GM13976 (cell line): ENCODE measurements at places on chromosomes 7 and 10.

DNA sequence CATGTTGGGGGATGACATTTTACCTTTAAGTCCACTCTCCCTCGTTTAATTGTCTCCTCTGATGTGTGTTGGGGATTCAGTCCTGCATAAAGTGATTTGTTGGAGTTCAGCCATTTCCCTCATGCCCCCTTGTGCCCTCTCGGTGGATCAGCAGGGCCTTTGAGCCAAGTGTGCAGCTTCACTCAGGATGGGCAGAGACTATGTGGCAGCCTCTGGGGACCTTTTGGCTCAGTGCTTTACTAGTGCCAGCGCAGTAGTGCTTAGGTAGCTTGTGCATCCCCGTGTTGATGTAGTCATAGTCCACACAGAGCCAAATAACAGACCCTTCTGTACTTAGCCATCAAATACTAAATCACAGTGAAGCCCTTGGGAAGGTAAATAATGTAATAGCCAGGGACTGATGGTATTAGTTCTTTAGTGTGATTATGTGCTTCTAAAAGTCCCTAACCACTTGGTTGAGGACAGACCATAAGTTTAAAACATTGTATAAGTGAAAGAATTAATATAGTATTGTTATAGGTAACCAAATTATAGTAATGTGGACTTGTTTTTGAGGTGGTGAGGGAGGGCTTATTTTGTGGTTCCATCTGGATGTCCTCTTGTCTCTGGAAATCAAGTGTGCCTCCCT is 11.4 kb downstream of the BUB3 start:
- DNase-seq: no peak

- no peak for DNase-seq
Measured at GRCh38 chr10:80502621-80503583, 34.8 kb upstream of the SH2D4B start.

DNA sequence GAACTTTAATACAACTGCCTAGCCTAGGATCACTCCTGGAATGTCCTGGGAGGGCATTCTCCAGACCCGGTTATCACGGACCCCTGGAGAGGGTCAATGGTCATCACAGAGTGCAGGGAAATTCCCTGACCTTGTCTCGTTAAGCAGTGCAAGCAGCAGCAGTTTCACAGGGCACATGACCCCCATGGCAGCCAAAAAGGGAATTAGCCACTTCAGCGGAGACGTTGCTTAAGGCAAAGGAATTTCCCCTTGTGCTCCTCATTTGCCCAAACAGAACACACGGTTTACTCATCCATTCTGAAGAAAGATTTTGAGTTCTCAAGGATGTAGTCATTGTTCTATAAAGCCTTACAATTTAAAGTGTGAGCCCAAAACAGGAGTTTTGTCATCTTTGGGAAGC is 260.3 kb downstream of the SNX13 start:
- no peak for DNase-seq

- DNase-seq: no peak
Measured at GRCh38 chr10:101485681-101486554, 102.1 kb downstream of the POLL start.

DNA sequence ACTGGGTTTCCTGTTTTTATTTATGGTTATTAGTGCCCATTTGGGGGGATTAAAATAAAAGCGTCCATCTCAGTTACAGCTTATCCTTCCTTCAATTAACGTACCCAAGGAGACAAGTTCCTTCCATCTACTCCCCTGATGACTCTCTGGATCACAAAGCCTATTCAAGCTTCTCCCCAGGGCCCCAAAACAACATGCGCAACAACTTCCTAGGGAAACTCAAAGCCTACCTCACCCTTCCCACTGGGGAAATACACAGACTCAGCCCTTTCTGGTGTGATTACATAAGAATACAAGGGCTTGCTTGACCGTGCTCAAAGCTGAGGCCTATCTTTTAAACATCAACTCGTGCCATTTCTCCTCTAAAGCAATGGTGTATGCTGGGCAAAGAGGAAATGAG is 112.4 kb downstream of the CDK6 start:
- no peak for DNase-seq

DNA sequence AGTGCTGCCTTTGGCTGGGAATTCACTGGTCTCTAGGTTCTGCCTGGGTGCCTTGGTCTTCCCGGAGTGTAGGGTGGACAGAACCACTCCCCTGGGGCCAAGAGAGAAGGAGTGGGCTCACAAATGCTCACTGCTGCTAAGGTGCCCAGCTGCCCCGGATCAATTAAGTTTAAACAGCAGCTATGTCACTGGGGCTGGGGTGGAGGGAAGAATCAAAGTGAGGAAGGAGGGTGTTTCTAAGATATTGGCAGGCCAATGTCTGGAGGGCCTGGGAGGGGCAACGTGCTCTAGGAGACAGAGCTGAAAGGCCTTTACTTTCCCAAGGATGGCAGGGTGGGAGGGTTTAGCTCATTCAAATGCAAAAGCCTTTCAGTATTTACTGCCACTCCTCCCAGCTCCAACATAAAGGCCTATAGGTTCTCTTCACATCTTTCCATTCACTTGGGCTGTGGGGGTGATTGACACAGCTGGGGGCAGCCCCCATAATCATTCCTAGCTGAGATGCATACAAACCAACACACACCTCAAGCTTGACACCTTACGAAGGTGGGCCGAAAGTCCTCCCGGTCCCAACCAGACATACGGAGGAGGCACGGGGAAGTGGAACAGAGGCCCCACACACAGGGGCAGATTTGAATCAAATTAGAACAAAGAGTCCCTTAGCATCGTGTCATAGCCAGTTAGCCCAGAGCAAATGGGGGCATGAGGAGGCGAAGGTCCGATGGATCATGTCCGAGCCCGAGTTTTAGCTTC is 108.0 kb upstream of the EFCAB10 start:
- DNase-seq: no peak

- DNase-seq: no peak
Measured at GRCh38 chr10:10865303-10865702, 152.4 kb upstream of the CELF2 start.

DNA sequence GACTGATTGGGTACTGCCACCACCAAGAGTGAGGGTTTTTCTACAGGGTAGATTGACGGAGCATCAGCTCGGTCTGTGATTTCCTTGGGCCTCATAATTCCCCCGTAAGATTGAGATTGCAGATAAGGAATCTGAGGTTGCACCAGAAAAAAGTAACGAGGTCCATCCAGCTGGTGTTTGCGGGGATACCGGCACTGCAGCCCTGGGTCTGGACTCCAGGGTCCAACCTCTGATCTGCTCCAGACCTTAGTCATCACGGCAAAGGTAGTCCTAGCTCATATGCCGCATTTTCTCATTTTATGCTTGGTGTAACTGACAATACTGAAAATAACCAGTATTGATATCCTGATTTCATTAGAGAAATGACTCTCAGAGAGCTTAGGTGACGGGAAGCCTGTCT is 3.9 kb downstream of the CARD11 start:
- DNase-seq: peak; percentile 36

DNA sequence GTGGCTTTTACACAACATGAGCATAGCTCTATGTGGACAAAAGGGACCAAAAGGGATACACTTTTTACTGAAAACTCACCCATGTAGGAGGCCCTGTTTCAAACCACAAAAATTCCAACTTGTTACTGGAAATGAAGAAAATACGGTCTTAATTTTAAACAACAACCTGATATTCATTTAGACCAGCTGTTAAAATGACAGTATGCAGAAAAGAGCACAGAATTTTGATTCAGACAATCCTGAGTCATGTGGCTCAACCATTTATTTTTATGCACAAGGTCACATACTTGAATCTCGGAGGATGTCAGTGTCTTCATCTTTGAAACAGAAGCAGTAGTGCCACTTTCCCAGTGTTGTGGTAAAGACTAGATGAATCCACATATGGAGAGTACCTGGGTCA is 426.5 kb upstream of the NFE2L3 start:
- DNase-seq: no peak

DNA sequence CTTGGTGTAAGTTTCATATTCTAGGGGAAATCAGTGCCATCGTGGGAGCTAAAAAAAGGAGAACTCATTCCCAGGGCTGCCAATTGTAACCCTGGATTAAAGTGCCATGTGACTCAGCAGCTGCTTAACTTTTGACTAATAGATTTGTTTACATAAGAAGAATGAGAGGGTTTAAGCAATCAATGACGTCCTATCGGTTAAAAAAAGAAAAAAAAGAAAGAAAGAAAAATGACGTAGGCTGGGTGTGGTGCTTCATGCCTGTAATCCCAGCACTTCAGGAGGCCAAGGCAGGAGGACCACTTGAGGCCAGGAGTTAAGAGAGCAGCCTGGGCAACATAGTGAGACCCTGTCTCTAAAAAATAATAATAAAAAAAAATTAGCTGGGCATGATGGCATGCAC is 116.2 kb upstream of the AFAP1L2 start:
- DNase-seq: no peak

DNA sequence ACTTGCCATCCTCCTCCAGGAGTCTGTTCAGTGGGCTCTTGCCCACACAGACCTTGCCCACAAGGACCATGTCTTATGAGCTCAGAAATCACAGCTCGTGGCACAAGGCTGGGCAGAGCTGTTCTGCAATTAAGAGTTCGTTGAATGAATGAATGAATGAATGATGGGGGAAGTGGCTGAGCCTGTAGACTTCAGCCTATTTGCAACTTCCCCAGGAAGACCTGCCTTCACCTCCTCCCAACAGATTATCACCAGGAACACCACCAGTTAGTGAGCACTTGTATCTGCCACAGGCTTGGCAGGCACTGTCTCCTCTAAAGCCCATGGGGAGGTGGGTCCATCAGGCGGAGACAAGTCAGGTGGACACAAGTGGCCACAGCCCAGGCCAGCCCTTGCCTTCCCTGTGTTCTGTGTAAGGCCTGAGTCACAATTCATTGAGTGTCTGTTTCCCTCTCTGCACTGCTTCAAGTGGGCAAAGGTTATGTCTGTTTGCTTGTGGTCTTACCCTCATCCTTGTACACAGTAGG is 1.8 kb upstream of the FGF8 start:
- peak; percentile 23 for DNase-seq

GRCh38 chr10:61620506-61620905 is 42.2 kb upstream of the CABCOCO1 start:
- no peak for DNase-seq

GRCh38 chr10:86217371-86218080 is 149.1 kb downstream of the GRID1 start:
- no peak for DNase-seq

GRCh38 chr7:115008465-115009114 is 86.7 kb downstream of the MDFIC start:
- DNase-seq: no peak

- no peak for DNase-seq
Measured at GRCh38 chr10:52261362-52261761, 52.7 kb upstream of the DKK1 start.

GRCh38 chr10:46556515-46557318 is at the start of gene GPRIN2:
Gene GPRIN2, minus strand, starts transcription at chr10:46556658. Its CDS starts 5,922 bp downstream, at chr10:46550736.
- no peak for DNase-seq

DNA sequence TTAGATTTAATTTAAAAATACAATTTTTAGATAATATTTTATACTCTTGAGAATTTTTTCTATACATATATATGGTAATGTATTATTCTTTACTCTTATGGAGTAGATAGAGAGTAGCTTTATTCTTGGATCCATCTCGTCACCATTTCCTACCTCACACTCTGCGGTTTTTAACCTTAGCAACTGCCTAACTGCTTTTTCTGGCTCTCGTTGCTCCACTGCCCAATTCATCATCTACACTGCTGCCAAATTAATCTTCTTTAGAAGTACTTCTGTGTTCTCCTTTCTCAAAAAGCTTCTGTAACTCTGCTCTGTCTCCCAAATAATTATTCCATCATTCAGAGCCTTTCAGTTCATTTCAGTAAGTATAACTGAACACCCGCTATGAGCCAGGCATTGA is 35.3 kb downstream of the CAPZA2 start:
- DNase-seq: no peak

DNA sequence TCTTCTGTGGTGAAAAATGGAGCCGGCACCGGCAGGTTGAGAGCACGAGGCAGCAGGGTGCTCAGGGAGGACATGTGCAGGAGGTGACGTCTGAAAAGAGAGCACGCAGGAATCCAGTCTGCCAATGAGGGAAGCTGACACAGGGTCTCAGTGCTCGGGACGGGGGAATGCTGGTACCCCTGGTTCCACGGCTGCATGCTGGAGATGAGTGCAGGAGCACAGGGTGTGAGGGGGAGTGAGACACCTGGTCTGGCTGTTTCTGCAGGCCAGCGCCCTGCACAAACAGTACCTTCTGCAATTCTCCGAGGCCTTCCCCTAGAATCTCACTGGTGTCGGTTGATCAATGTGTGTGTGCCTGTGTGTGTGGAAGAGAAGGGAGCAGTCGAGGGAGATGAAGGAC is 72.7 kb downstream of the VOPP1 start:
- no peak for DNase-seq

- no peak for DNase-seq
Measured at GRCh38 chr10:76436401-76436811, 1005.0 kb downstream of the LRMDA start.

DNA sequence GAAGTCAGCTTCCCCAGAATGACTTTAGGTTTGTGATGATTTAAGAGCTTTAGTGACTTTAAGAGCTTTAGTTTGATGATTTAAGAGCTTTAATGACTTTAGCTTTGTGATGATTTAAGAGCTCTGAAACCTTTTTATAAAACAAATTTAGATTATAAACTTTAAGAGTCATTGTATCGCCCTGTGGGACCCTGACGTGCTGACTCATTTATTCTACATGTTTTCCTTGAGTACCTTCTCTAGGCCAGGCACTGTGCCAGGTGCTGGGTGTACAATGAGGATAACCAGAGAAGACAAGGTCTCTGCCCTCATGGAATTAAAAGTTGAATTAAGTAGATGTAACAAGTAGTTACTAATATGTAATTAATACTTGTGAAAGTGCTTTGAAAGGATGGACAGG is 45.4 kb downstream of the CNNM1 start:
- no peak for DNase-seq

GRCh38 chr10:34647160-34647559 is 167.9 kb downstream of the PARD3 start:
- no peak for DNase-seq

DNA sequence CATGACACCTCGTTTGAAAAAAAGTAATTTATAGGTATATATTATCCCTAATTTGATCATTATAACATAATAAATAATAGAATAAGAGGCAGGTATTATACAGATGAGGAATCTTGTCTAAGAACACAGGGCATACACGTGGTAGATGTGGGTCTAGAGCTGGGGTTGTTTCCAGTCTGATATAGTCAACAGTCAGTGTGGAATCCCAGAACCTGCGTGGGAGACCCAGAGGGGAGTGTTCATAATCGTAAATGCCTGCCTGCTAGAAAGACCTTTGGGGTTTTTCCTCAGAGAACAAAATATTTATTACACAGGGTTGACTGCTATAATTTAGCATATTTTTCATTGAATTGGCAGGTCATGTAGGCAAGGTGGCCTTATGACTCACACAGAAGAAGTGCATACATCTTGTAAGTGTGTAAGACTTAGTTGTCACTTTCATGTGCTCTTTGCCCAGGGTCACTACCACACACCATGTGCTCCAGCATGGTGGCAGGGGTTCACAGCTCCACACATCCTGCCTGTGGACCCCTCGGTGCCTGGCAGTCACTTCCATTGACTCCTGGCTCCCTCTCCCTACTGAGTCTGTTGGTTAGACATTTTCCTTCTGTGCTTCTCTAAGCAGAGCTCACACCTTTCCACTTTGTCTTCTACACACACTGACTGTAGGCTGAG is 94.9 kb upstream of the IKZF1 start:
- peak; percentile 7 for DNase-seq

- no peak for DNase-seq
Measured at GRCh38 chr10:93431361-93431760, 50.8 kb downstream of the MYOF start.
